T-helper 17 cell (primary cell): ENCODE measurements at places on chromosomes 11 and 22.

DNA sequence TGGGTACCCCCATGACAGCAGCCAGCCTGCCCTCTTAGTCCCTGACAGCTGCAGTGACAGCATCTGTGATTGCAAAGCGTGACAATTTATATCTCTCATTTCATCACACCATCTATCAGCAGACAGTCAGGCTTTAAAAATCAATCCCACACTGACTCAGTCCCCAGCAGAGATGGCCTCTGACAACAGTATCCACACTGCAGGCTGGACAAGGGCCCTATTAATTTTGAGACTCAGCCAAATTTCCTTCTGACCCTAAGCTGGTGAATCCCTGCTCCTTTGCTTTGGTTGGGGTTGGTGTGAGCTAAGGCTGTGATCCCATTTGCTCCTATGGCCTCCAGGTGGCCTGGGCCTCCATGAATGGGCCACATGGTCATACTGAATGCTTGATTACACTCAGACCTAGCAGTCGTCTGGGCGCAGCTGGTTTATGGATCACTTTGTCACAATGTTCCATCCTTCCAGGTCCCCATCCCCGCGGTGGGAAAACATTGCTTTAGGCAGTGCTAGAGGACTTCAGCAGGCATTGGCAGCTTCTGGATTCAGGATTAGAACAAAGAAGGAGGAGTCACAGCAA, 68.2 kb upstream of the B3GAT1 start:
- no peak for DNase-seq
- H3K27me3 ChIP-seq, result peaks cover 65% of the 10 kb centered on the region
- H3K4me1 ChIP-seq, result peaks cover 3% of the 10 kb centered on the region

DNA sequence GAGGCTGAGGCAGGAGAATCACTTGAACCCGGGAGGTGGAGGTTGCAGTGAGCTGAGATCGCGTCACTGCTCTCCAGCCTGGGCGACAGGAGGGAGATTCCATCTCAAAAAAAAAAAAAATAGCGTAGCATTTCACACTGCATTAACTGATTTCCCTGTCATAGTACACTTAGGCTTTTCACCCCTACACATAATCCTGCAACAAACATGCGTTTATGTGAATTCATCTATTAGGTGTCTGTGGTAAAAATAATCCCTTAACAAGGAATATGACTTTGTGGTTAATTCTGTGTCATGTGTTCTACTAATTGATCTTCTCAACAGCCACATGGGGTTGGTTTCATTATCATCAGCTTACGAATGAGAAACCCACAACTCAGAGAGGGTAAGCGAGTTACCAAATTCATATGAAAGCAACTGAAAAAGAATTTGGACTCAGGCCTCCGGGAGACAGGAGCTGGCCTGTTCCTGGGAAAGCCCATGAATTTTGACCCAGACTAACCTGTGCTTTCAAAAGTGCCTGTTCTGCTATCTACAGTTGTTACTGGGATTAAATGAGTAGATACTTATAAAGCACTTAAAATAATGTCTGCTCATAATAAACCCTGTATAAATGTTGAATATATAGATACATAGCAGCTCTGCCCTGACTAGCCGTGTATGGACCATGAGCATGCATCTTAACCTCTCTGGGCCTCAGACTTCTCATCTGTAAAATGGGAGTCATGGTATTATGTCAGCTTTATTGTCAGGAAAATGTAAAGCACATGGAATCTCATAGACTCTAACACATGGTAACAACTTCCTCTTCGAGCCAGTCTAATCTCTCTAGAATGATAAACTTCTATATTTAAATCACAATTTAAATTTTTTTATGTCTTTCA, 36.6 kb downstream of the KCNJ1 start:
- peaks cover 4% of the 10 kb centered on the region for H3K36me3 ChIP-seq
- peak overlapping the region; percentile 99 for H3K27ac ChIP-seq
- peaks cover 23% of the 10 kb centered on the region for H3K4me1 ChIP-seq
- no peaks in the 10 kb centered on the region for H3K27me3 ChIP-seq

DNA sequence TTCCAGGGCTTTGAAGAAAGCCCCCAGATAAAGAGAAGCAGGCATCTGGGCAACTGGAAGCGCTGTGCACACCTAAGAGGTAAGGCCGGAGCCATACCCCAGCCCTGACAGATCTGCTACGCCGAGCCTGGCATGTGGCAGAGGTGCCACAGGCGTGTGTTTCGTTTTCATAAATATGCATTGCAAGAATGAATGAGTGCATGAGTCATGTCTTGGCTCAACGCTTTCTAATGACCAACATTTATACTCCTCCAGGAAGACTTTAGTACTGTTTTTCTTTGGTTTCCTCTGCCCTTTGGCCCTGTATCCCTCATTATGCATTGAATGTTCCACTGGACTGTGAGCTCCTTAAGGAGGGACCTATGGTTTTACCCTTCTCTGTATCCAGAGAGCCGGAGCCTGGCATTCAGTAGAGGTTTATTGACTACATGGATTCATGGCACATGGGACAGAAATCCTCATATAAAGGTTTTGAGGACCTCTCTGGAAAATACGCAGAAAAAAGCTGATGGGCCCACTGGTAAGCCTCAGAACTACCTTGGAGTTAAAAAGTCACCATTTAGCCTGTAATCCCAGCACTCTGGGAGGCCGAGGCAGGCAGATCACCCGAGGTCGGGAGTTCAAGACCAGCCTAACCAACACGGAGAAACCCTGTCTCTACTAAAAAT, 38.9 kb upstream of the CSNK2A3 start:
- no peak overlapping the region for H3K4me3 ChIP-seq
- no peak for DNase-seq
- H3K36me3 ChIP-seq, result no peaks in the 10 kb centered on the region
- H3K4me1 ChIP-seq, result no peaks in the 10 kb centered on the region

- no peak overlapping the region for H3K27ac ChIP-seq
- peaks cover 45% of the 10 kb centered on the region for H3K27me3 ChIP-seq
- H3K4me3 ChIP-seq, result no peak overlapping the region
- peaks cover 6% of the 10 kb centered on the region for H3K4me1 ChIP-seq
These were observed 51.1 kb downstream of the CHRDL2 start for GRCh38 chr11:74680035-74680671.

DNA sequence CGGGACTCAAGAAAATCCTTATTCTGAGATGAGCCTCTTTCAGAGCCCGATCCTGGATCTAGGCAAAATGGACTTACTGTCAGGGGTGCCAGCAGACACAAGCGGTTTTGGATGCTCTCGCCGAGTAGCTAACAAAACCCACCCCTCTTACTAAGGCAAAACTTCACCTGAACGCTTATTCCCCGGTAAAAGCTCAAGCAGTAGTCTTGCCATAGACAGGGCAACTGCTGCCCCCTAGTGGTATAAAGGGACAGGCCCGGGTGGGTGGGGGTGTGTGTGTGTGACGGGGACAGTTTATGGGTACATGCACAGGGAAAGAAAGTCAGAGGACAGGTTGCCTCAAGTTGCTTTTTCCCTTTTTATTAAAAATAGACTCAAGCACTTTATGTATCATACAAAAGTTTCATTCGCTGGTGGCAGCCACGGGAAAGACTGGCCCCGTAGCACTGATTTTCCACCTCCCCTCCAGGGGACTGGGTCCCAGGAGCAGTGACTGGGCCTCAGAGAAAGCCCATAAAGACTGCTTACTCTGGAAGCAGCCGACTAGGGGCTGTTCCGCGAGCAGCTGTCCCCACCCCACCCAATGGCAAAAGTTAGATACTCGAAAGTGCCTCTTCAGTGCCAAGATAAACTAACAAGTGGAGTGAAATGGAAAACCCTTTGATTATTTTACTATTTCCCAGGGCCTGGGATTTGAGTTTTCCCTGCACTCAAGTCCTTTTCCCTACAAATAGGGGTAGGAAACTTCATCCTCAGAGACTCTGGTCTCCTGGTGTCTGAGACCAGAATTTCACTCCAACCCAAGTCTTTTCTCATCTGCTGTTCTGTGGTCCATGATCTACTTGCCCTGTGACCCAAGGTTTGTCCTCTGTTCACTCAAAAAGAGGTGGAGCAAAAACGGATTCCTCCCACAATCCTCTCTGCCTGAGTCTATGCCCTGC, 4.7 kb downstream of the YPEL4 start:
- H3K4me1 ChIP-seq, result peaks cover 27% of the 10 kb centered on the region
- peaks cover 4% of the 10 kb centered on the region for H3K36me3 ChIP-seq
- DNase-seq, result peak; percentile 61
- peaks cover 66% of the 10 kb centered on the region for H3K27me3 ChIP-seq

DNA sequence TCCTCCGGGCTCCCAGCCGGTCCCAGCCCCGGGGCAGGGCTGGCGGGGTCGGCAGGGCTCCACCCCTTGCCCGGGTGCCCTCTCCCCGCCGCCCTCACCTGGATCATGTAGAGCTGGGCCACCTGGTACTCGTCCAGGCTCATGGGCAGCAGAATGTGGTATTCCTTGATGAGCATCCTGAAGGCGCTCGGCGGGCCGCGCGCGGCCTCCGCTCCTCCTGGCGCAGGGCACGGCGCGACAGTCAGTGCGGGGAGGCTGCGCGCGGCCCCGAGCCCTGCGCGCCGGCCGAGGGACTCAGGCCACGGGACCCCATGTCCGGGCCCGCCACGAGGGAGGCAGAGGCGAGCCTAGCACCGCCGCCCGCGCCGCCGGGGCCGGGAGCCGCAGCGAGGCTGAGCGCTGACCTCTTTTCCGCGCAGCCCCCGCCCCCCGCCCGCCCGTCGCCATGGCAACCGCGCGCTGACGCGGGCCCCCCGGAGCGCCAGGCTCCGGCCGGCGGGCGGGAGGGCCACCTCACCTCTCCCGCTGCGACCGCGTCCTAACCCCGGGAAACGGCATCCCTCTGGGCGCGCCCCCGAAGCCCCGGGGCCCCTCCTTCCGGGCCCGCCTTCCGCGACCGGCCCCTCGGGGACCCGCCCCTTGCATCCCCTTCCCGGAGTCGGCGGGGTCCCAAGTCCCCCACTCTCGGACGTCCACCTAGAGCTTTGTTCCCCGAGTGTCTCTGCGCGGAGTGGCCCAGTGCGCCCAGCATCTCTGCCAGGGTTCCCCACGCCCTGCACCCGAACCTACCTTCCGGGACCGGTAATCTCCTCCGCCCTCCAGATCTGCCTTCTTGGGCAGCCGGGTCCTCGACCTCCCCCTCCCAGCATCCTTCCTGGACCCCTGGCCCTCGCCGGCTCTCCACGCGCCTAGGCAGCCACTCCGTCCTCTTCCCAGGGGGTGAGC, 886 bp downstream of the PITPNM1 start:
- peaks cover 52% of the 10 kb centered on the region for H3K4me1 ChIP-seq
- H3K27me3 ChIP-seq, result no peaks in the 10 kb centered on the region
- no peaks in the 10 kb centered on the region for H3K36me3 ChIP-seq
- peak overlapping the region; percentile 94 for H3K4me3 ChIP-seq
